ENCODE measurements at places on chromosomes 1 and 21. TPM values are rescaled to one million over a fixed set of nuclear protein-coding genes. Genes with fewer than 3 reads are reported as not detected.

DNA sequence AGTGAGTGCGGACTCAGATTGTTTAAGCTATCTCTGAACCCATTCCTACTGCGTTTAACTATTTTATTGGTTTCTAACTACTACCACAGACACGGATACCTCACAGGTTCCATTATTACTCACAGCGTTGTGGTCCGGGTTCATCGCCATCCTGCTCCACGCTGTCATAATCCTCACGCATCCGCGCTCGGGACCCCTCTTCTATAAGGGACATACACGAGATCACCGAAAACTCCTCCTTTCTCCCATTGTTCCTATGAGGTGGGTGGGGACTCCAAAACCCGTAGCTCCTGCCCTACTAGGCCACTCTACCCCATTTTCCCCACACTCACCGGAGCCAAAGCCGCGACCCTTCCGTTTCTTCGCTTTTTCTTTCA lies 610 bp downstream of the RBM8A start:
- no peak for DNase-seq

DNA sequence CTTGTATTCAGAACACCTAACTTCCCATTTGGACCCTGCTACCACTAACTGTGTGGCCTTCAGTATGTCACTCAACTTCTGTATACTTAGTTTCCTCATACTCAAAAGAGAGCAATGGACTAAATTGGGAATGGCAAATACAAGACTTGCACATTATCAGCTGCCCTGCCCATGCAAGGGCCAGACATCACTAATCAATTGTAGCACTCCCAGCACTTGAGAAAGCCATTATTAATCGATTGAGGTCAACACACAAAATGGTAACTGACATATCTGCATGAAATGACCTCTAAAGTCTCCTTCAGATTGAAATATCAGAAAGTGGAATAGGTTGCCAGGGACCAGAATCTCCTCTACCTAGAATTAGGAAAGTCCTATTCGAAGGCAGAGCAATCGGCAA lies 59.2 kb downstream of the MT1HL1 start:
- DNase-seq, result no peak

DNA sequence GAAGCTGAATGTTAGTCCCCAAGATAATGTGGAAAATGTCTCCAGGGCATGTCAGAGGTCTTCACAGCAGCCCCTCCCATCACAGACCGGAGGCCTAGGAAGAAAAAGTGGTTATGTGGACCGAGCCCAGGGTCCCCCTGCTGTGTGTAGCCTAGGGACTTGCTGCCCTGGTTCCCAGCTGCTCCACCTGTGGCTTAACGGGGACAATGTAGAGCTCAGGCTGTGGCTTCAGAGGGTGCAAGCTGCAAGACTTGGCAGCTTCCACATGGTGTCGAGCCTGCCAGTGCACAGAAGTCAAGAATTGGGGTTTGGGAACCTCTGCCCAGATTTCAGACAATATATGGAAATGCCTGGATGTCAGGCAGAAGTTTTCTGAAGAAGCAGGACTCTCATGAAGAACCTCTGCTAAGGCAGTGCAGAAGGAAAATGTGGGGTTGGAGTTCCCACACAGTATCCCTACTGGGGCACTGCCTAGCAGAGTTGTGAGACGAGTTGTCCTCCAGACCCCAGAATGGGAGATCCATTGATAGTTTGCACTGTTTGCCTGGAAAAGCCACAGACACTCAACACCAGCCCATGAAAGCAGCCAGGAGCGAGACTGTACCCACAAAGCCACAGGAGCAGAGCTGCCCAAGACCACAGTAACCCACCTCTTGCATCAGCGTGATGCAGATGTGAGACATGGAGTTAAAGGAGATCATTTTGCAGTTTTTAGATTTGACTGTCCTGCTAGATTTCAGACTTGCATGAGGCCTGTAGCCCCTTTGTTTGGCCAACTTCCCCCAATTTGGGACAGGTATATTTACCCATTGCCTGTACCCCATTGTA lies 204.9 kb downstream of the MRPL39 start:
- DNase-seq, result no peak

DNA sequence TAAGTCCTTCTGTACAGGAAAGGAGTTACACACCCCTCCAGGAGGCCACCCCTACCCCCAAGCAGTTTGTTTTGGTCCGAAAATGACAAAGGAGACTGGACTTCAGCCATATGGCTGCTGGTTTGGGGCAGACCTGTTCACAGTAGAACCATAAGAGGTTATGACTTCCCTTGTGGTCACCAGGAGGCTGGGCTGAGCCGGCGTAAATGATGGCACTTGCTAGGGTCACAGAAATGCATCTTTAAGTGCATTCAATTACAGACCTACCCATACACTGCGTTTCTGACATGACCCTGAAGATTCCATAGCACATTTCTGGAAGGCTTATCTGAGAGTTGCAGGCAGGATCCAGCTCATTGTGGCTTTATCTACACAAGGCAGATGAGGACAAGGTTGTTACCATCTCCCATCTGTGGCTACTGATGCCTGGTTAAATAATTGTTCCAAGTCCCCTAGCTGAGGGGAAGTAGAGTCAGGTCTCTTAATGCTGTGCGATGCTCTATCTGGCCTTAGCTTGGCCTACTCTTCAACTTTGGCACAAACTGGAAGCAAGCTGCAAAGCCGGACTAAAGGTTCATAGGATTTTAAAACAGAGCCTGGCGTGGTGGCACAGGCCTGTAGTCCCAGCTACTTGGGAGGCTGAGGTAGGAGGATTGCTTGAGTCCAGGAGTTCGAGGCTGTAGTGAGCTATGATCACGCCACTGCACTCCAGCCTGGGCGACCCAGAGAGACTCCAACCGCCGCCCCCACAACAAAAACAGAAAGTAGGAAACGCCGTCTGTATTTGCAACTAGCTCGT lies 1.7 kb upstream of the TRIM67 start:
- no peak for DNase-seq

The WNT4 gene
- total RNA-seq, result 13.6 TPM

All from lower leg skin (tissue), 4 donors.